Activated CD8-positive, alpha-beta T cell treated with anti-CD3 and anti-CD28 coated beads, Interleukin-2, amount 10 ng/mL, durations not matched to agents 7 days and 5 days (primary cell): ENCODE measurements at places on chromosomes 11 and 22. TPM values are rescaled to one million over a fixed set of nuclear protein-coding genes. Genes with fewer than 3 reads are reported as not detected.

DNA sequence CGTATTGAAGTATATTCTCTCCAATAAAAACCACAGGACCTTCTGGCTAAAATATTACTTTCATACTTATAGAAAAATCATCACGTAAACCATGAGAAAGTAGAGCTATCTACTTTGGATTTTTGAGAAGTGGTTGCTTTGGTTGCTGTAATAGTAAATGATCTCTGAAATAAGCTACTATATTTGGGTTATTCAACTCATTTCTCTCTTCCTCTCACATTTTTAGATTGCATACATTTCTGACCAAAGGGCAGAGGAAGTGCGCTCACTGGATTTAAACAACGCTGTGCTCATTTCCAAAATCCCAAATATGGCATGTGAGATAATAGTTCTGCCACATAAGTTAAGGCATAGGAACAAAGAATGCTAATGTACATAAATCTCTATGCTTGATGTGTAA is 357.0 kb downstream of the LRRC4C start:
- no peaks in the 10 kb centered on the region for H3K36me3 ChIP-seq
- no peak overlapping the region for H3K4me3 ChIP-seq
- H3K4me1 ChIP-seq, result no peaks in the 10 kb centered on the region
- H3K27ac ChIP-seq, result no peak overlapping the region

The RIBC2 gene
- 13.4 TPM for total RNA-seq

DNA sequence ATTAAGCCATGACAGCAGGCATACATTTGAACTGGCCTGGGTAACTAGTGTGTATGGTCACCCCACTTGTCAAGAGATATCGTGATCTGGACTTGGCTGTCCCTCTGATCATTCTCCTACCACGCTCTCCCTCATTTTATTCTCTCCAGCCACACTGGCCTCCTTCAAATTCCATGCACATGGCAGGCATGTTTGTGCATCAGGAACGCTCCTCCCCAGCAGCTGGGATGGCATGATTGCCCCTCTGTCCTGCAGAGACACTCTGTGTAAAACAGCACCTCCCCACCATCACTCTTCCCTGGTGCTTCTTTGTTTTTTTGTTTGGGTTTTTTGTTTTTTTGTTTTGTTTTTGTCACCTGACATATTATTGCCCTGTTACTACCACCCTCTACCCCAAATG is 31.5 kb upstream of the SCGB1A1 start:
- no peak overlapping the region for H3K27ac ChIP-seq
- peaks cover 4% of the 10 kb centered on the region for H3K27me3 ChIP-seq
- no peak overlapping the region for H3K4me3 ChIP-seq
- no peak for DNase-seq
- peaks cover 13% of the 10 kb centered on the region for H3K4me1 ChIP-seq

GRCh38 chr11:61793083-61793828 is 545 bp downstream of the FEN1 start:
- H3K27ac ChIP-seq, result peak overlapping the region; percentile 100
- no peaks in the 10 kb centered on the region for H3K27me3 ChIP-seq
- peaks cover 61% of the 10 kb centered on the region for H3K36me3 ChIP-seq
- peaks cover 59% of the 10 kb centered on the region for H3K4me1 ChIP-seq
- DNase-seq, result no peak
- peak overlapping the region; percentile 86 for H3K4me3 ChIP-seq

GRCh38 chr11:74057249-74058151 is 48.6 kb upstream of the UCP3 start:
- peaks cover 40% of the 10 kb centered on the region for H3K36me3 ChIP-seq
- DNase-seq, result no peak
- H3K4me1 ChIP-seq, result peaks cover 2% of the 10 kb centered on the region
- no peak overlapping the region for H3K4me3 ChIP-seq

The SPI1 gene
- not detected for total RNA-seq

The AP5B1 gene
- total RNA-seq, result 21.9 TPM

DNA sequence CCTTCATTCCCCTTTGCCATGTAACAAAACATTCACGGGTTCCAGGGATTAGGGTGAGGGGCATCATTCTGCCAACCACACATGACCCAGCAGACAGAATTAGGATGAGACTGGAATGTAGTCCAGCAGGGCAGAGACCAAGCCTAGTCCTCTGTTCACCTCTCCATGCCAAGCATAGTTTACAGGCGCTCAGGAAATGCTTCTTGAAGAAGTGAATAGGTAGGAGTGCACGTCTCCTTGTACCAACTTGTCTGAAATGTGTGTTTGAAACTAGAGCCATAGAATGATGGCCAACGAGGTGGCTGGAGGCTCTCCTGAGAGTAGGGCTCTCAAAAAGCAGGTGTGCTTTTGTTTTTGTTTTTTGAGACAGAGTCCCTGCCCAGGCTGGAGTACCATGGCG is 8.2 kb downstream of the SPINDOC start:
- H3K36me3 ChIP-seq, result peaks cover 69% of the 10 kb centered on the region
- H3K27me3 ChIP-seq, result no peaks in the 10 kb centered on the region
- peaks cover 7% of the 10 kb centered on the region for H3K4me1 ChIP-seq
- no peak overlapping the region for H3K4me3 ChIP-seq
- DNase-seq, result no peak

DNA sequence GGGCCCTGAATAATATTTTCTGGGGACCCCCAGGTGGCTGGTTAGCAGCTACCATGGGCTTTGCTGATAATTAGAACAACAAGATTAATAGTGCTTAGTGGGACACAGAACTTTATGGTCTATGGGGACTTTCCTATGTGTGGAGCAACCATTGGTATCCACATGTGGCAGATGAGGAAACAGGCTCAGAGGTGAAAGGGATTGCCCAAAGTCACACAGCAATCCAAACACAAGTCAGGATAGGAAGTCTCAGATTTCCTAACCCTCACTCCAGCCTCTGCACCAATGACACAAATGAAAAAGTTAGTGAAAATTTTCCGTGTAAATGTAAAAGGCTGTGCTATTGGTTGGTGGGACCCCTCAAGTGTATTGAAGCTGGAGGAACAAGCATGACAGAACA is 15.3 kb upstream of the SLCO2B1 start:
- no peak for DNase-seq
- no peak overlapping the region for H3K4me3 ChIP-seq
- H3K27me3 ChIP-seq, result peaks cover 30% of the 10 kb centered on the region
- H3K4me1 ChIP-seq, result peaks cover 3% of the 10 kb centered on the region
- H3K27ac ChIP-seq, result no peak overlapping the region

- H3K27ac ChIP-seq, result no peak overlapping the region
- no peaks in the 10 kb centered on the region for H3K36me3 ChIP-seq
- H3K4me1 ChIP-seq, result peaks cover 23% of the 10 kb centered on the region
- no peak for DNase-seq
Observed at GRCh38 chr11:86442420-86442819, 67.7 kb downstream of the CCDC81 start.

DNA sequence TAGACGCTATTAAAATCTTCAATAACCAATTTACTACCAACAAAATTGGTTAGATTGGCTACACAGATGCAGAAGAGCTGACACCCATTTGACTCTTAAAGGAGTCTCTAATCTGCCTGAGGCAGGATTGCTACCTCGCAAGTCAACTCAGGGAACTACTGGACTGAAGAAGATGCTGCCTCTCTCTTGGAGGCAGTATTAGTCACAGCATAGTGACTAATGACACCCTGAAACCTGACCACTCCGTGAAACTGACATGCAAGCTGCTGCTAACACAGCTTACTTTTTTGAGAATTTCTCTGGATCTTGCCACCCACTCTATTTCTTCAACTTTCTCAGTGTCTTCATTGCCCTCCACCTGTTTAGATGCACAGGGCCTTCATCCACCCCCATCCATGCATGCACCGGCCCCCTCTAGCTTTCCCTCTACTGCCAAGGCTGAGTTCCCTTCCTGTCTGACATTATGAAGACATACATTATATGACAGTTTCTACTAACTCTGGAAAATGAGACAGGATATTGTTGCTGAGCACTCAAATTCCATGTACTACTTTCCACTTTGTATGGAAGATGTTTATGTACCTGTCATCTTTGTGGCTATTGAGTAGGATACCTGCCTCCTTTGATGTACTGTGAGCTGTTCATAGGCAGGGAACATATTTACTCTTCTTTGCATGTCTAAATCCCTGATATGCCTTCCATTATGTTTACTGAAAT is 183.2 kb downstream of the MSANTD4 start:
- DNase-seq, result no peak
- H3K36me3 ChIP-seq, result no peaks in the 10 kb centered on the region
- H3K27ac ChIP-seq, result no peak overlapping the region
- H3K4me1 ChIP-seq, result no peaks in the 10 kb centered on the region
- no peaks in the 10 kb centered on the region for H3K27me3 ChIP-seq
- H3K4me3 ChIP-seq, result no peak overlapping the region

The APLNR gene
- total RNA-seq, result not detected

GRCh38 chr11:116117331-116118137 is 613.3 kb upstream of the CADM1 start:
- no peaks in the 10 kb centered on the region for H3K27me3 ChIP-seq
- no peak overlapping the region for H3K27ac ChIP-seq
- DNase-seq, result no peak
- H3K36me3 ChIP-seq, result no peaks in the 10 kb centered on the region
- H3K4me3 ChIP-seq, result no peak overlapping the region
